ENCODE measurements at places on chromosomes 4 and X.

DNA sequence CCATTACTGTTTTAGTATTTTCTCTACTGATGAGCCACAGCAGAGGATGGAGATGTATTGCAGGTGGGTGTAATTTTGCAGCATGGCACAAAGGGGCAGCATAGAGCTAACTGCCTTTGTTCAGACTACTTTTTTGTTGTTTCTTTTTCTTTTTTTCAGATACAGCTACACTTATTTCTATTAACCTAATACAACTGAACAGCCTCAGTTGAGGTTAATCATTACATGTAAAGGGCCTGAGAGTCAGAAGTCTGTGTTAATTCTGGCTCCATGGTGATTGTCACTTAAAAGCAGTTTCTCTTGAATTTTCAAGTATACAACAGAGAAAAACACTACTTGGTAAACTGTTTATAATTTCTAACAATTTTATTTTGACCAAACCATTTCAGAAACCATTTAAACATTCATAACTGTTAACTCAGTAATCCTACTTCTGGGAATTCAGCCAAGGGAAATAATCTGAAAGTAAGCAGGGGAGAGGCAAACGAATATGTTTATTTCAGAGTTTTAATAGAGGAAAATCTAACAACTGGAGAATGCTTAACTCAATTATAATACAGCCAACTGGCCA, 13.9 kb upstream of the PPEF2 start:
- no peak for DNase-seq

- no peak for DNase-seq
Observed at GRCh38 chr4:156924774-156925315, 46.8 kb downstream of the PDGFC start.

GRCh38 chr4:76981644-76982043, 32.1 kb downstream of the SEPTIN11 start:
- no peak for DNase-seq

- DNase-seq, result no peak
Observed at GRCh38 chr4:22921936-22922335, 229.2 kb downstream of the GBA3 start.

- DNase-seq, result no peak
Observed at GRCh38 chr4:158945529-158946108, 157.3 kb upstream of the RAPGEF2 start.
